ENCODE measurements at places on chromosomes 12 and 14.

- DNase-seq, result no peak
Measured at GRCh38 chr12:90000721-90001120, 292.1 kb upstream of the ATP2B1 start.

- no peak for DNase-seq
Measured at GRCh38 chr14:59358784-59359183, 106.4 kb downstream of the GPR135 start.

DNA sequence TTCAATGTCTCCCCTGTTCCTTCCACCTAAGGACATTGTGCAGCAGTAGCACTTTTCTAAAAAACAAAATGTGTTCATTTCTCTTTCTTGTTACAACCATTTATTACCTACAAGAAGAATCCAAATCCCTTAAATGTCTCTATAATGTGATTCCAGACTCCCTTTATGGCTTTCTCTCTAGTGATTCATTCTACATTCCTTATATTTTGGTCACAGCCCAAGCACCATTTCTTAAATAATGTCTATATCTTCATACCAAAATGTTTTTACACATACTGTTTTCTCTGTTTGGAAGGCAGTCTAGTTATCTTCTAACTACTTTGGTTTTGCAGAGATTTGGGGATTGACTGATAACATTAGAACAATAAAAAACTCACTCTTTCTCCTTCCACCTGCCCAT is 1037.3 kb upstream of the FLRT2 start:
- no peak for DNase-seq

GRCh38 chr12:89750389-89751351 is 42.0 kb upstream of the ATP2B1 start:
- no peak for DNase-seq

- no peak for DNase-seq
Measured at GRCh38 chr12:42546709-42547108, 42.8 kb downstream of the PRICKLE1 start.
